Effector CD4-positive, alpha-beta T cell (primary cell): ENCODE measurements at places on chromosomes 5 and 9.

DNA sequence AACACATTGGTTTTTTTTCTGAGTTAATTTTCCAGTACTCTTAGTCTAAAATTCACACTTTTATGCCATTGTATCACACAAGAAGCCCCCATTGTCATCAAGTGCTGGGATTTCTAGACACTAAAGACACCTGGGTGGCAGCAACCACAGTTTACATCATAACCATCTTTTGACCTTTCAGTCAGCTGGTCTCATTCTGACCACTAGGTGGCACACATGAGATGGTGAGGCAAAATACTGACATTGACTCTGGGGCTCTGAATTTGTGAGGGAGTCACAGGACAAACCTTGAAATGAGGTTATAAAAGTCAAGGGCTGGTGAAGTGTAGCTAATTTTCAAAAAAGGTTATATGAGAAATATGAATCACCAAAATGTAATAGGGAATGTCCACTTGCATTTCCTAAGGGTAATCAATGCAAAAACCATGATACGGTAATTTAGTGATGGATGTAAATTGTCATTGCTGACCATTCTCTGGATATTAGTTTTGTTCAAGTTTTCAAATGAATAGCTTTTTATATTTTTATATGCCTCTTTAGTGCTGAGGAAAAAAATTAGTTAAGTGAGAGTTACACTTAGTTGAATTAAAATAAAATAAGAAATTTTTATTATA, 229.4 kb downstream of the DMAC1 start:
- peak; percentile 53 for DNase-seq

GRCh38 chr5:74648835-74649293, 8.3 kb upstream of the ENC1 start:
- DNase-seq = no peak

DNA sequence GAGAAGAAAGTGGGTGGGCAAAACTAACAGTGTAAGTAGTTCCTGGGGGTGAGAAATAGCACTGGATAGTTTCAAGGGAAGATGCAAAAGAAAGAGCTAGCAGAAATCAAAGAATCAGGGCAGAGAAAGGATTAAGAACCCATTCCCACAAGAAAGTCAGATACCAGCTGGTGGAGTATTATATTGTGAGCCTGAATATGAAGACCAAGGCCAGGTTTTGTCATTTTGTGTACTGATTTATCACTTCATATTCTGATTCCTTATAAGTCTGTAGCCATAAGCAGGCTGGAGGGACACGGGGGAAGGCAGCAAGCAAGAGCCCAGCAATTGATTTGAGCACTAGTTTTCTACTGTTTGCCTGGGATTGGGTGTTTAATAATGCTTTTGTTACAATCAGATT, 80.2 kb downstream of the FREM1 start:
- DNase-seq = no peak

DNA sequence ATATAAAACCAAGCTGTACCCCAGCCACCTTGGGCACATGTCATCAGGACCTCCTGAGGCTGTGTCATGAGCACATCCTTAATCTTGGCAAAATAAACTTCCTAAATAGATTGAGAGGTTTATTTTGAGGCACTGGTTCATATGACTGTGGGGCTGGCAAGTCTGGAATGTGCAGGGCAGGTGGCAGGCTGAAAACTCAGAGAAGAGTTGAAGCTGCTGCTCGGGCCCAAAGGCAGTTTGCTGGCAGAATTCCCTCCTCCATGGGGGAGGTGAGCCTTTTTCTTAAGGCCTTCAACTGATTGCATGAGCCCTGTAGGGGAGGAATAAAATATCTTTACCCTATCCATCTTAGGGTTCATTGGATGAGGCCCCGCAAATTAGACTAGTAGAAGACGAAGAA, 72.2 kb upstream of the CDK20 start:
- DNase-seq = no peak

GRCh38 chr9:128232528-128233428, 29.6 kb downstream of the DNM1 start:
- no peak for DNase-seq

DNA sequence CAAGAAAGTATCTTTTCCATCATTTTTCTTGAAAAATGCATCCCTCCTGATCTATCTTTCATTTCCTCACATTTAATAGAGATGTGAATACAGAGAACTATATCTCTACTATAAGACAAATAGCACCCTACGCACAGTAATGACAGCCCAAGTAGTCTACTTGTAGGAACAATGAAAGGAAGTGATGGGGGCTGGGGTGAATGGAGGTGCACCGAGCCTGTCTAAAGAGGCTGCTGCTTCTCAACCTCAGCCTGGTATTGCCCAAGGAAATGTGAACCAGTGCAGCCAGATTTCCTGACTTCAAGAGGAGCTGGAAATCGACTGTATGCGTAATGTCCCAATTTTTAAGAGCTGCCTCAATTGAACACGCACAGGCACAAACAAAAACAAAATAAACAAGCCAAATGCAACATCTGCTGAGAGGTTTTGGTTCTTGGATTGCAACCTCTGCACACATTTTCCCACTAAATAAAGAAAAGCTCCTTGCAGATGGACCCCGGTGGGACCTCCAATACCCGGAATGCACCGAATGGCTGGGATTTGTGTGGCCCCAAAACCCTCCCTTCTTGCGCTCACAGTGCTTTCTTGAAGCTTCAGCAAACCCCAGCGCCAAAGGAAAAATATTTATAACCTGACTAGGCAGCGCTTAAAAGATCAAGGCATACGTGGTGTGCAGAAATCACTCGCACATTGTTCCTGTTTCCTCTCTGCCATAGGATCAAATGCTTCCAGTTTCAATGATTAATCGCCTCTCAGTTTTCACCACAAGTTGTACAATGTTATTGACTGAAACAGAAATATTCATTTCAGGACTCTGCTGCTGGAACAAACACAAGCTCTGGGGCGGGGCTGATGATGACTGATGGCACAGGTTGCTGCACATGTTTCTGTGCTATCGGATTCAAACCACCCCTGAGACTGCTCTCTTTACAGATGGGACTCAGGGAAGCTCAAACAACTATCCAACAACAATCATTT, 68.3 kb downstream of the KCNIP1 start:
- DNase-seq = no peak

- peak; percentile 33 for DNase-seq
These were observed 26.6 kb downstream of the GRAMD2B start for GRCh38 chr5:126449751-126450271.

DNA sequence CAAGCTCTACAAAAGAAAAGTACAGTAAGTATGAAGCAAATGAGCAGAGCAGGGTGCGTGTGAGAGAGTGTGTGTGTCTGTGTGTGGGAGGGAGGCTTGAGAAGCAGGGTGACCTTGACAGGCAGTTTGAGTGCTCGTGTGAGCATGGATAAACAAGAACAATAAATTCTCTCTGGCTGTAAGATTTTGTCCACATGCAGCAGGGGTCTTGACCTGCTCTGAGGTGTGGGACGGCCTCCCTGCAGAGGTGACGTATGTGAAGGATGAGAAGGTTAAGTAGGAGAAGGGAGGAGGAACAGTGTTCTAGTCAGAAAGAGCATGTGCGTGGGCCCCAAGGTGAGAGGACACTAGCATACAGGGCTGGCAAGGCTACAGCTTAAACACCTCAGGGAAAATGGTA, 49.0 kb downstream of the SPTLC1 start:
- no peak for DNase-seq

- DNase-seq = no peak
These were observed 115.2 kb downstream of the LHFPL2 start for GRCh38 chr5:78533356-78533755.

DNA sequence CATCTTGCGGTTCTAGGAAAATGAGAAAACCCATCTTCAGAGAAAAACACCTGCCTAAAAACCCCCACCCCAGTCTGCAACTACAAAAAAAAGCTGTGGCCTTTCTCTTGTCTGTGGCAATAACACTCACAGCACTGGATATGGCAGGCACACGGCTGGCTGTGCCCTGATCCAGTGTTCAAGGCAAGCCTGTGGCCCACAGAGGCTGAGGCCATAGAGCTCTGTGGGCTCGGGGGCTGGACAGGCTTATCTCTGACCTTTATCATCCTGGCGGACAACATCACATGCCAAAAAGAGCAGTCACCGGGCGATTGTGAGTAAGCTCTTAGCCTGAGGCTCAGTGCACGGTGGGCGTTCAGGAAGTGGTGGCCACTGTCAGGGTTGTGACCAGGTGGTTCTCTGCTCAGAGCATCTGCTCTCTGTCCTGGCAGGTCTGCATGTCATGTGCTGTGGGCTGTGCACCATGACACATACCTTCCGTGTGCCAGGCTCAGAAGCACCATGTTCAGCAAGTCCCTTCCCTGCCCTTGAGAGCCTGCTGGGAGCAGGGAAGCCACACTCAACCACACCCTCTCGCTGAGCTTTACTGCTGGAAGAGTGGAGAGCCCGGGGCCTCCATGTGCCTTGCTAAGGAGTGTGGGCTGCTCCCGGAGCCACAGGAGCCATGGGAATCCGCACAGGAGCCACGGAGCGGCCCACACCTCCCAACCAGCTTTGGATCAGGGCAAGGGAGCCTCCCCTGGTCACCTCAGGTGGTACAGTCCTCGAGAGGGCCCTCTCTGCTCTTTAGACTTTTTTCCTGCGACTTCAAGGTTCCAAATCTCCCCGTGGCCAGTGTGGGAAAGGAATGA, 34.6 kb upstream of the WDR38 start:
- no peak for DNase-seq

DNA sequence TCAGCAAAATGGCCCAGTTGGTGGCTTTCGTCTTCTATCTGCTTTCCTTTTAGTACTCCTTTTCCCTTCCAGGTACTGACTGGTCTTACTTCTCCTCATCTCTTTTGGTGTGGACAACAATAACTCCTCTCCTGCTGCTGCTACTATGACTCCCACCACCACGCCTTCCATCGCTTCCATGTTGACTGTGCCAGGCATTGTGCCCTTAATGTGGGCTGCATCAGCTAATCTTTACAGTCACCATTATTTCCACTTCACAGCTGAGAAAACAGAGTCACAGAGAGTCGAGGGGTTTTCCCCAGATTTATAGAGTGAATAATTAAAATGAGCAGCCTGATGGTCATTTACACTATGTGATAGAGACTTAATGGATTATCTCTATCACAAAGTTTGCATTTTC, 184.9 kb upstream of the IL12B start:
- DNase-seq = no peak

DNA sequence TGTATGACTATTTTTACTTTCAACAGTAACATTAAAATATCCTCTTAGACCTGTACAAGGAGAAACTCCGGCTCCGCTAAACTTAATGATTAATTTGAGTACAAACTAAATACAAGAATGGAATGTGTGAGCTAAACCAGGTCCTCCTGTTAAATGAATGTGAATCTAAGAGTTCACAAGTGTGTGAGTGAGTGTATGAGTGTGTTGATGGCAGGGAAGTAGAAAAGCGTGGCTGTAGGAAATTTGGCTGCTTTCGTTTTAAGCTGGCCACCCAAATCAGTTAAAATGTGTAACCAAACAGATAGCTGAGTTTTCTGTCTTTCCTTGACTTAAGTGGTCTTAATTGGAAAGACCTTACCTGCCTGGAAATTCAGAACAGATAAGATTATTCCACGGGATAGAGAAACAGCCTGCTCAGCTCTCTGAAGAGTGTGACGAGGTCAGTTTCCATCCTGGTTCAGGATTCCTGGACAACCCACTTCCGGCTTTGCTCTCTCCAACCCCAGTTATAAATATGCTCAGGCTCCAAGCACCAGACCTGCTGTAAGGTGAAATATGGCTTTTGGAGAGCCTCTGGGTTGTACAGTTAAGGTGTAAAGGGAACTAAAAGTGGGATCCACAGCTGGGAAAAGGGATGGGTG, 908.6 kb upstream of the EDIL3 start:
- no peak for DNase-seq

DNA sequence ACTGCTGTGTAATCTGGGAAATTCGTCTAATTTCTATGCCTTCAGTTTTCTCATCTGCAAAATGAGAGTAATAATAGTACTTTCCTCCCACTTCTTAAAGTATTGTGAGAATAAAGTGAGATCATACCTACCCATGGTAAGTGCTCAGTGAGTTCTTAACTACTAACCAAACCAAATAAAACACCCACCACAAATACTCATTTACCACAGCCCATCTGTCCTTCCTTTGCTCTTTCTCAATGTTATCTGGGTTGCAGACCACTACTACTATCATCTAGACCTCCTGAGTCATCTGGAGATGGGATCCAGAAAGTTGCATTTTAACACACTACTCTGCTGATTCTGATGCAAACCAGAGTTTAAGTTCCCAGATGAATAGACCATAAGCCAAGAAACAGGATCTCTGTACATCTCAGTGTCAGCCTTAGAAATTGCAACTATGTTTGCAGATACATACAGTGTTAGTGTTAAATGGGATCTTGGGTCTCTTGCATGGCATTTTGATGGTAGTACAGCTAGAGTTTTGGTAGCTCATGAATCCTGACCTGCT, 105.4 kb upstream of the ATP10B start:
- DNase-seq = no peak

GRCh38 chr5:132411304-132412013, 41.9 kb downstream of the SLC22A5 start:
- DNase-seq = no peak

DNA sequence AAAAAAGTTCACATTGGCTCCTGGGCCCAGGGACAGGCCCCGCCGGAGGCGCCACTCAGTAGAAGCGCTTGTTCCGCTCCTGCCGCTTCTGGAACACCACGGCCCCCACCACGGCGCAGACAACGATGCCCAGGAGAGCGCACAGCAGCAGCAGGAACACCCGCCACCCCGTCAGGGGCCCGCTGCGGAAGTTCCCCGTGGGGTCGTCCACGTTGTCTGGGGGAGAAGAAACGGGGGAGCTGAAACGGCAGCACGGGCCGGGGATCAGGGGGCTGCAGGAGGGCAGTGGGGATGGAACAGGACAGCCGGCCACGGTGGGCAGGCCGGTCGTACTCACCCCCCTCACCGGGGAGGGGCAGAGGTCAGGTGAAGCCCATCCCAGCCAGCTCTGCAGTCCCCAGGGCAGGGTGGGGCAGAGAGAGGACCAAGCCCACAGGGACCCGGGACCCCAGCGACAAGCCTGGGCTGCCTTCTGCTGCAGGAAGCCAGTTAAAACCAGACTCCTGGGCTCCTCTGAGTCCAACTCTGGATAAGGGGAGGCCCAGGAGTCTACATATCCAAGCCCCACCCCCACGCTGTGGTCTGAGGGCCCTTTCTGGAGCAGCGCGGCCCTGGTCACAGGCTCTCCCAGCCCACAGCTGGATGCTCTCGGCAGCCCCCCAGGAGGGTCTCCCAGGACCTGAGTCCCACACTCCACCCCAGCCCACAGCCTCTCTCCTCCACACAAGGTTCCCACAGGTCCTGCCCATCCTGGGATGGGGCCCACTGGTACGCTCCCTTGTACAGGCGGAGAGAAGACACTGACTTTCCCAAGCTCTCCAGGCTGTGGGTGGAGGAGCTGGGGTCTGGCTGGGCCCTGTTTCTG, 19.2 kb downstream of the LMAN2 start:
- DNase-seq = no peak

GRCh38 chr5:32604800-32605765, 19.7 kb downstream of the SUB1 start:
- no peak for DNase-seq

GRCh38 chr5:75667586-75667985, 49.7 kb downstream of the POC5 start:
- no peak for DNase-seq

DNA sequence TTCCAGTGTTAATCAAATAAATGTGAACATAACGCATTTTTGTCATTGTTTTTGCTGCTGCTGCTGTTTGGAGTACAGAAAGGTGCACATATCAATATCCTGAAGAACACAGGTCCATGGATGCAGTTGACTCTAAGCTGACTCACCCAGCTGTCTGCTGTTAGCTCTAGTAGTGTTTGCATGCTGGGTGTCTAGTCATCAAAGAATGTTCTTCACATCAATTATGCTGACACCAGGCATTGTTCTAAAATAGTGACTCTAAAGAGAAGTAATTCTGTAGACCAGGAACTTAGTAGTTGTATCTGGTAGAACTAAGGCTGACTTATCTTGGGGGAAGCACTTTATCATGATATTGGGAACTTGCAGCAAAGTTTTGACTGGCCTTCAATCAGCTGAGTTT, 55.7 kb upstream of the DPYSL3 start:
- no peak for DNase-seq
